ENCODE measurements at places on chromosomes 6 and 20. TPM values are rescaled to one million over a fixed set of nuclear protein-coding genes. Genes with fewer than 3 reads are reported as not detected.

Gene EYA4
- 0.21 TPM for polyA plus RNA-seq

Gene TRIM10
- polyA plus RNA-seq: 6.6 TPM

Gene WFDC10B
- polyA plus RNA-seq: not detected

DNA sequence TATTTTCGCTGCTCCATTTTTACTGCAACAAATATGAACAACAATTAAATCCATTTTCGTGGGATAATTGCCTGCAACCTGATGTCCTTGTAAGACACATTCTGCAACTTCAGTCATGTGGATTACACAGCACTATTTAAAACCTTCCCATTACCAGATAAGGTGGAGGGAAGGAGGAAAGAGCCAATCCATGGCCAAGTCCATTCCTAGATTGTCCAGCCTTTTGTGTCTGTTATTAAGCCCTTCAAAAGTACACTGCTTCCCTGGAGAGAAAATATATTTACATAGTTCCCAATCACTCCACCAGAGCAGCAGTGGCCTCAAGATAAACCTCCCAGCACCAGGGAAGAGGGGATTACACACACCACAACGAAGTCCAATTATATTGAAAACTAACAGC, 347.9 kb downstream of the CDH26 start:
- no peak overlapping the region for H3K27ac ChIP-seq
- no peaks in the 10 kb centered on the region for H3K36me3 ChIP-seq
- no peaks in the 10 kb centered on the region for H3K27me3 ChIP-seq
- no peak overlapping the region for H3K4me3 ChIP-seq

DNA sequence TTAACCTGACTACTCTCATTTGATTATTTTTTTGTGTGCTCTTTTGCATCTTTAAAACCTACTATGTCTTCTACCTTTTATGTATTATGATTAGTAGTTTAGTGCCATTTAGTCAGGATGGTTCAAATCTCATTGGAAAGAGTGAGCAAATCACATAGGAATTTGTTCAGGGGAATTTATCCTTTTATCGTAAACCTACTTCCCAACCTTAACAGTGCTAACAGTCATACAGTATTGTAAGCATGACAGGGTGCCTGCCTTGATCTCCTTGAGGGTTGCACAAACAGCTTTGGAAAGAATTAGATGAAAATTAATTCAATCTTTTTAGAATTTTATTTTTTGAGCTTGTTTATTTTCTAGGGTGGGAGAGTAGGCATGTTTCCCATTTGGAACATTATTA, 18.3 kb downstream of the RNF8 start:
- H3K36me3 ChIP-seq: peaks cover 59% of the 10 kb centered on the region
- no peaks in the 10 kb centered on the region for H3K4me1 ChIP-seq
- no peak for DNase-seq
- H3K4me3 ChIP-seq: no peak overlapping the region

GRCh38 chr20:43917380-43917779, 2.7 kb downstream of the TOX2 start:
- peaks cover 54% of the 10 kb centered on the region for H3K27me3 ChIP-seq
- no peak for DNase-seq
- no peaks in the 10 kb centered on the region for H3K36me3 ChIP-seq
- no peak overlapping the region for H3K27ac ChIP-seq

DNA sequence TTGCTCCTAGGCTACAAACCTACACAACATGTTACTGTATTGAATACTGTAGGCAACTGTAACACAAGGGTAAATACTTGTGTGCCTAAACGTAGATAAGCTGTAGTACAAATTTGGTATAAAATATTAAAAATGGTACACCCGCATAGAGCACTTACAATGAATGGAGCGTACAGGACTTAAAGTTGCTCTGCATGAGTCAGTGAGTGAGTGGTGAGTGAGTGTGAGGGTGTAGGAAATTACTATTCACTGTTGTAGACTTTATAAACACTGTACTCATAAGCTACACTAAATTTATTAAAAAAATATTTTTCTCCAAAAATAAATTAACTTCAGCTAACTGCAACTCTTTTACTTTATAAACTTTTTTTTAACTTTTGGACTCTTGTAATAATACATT, 391.6 kb downstream of the ADGRB3 start:
- H3K36me3 ChIP-seq: no peaks in the 10 kb centered on the region
- no peaks in the 10 kb centered on the region for H3K27me3 ChIP-seq
- no peak for DNase-seq
- H3K27ac ChIP-seq: no peak overlapping the region
- H3K4me3 ChIP-seq: no peak overlapping the region

- no peak for DNase-seq
- H3K27me3 ChIP-seq: peaks cover 3% of the 10 kb centered on the region
- no peaks in the 10 kb centered on the region for H3K4me1 ChIP-seq
- H3K36me3 ChIP-seq: no peaks in the 10 kb centered on the region
- H3K4me3 ChIP-seq: no peak overlapping the region
- no peak overlapping the region for H3K27ac ChIP-seq
Observed at GRCh38 chr6:168557512-168557911, 116.5 kb downstream of the SMOC2 start.

DNA sequence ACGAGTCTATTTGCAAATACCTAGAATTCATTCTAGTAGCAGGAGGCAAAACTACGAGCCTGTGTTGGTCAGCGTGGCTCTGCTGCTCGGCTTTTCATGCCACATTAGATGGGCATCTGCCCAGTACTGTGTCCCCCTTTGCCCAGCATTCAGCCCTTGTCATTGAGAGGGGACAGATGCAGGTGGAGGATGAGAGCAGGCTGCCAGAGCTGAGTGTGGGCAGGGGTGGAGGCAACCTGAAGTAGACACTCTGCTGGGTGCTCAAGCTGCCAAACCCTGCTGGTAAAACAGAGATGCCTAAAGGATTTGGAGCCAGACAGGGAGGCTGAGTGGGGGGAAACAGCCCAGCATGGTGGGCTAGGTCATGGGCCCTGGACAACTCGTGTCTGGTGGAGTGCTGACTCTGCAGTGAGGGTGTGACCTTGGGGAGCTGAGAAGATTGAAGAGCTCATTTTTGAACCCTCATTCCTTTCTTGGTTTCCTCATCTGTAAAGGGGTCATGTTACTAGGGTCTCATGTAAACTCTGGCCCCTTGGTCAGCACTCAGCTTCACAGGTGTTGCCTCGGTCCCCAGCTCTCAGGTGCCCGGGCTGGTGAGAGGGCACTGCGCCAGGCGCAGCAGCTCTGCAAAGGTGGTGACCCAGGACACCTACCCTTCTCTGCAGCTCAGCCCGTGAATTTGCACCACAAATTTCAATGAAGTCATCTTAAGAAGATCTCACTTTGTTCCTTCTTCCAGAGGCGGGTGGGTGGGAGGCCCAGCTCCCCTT, 64.2 kb upstream of the BHLHE23 start:
- H3K4me1 ChIP-seq: no peaks in the 10 kb centered on the region
- H3K4me3 ChIP-seq: no peak overlapping the region
- DNase-seq: no peak

Gene CPXM1
- 28.6 TPM for polyA plus RNA-seq

DNA sequence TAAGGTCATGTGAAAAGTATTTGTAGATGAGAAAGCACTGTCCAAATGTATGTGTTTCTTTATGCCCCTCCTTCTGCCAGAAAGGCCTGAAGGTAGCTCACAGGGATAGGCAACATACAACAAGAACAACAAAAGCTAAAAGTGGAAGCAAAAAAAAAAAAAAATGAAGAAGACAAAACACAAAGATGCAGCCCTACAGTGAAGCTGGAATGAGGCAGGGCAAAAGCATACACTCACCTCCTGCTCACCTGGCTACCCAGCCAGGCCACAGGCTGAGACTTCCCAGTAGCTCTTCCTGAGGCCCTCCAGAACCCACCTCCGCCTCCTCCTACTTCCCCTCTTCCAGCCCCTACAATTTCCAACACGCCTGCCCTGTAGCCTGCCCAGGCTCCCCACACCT, 2.4 kb downstream of the UNC5CL start:
- DNase-seq: no peak
- H3K27ac ChIP-seq: peak overlapping the region; percentile 100
- no peaks in the 10 kb centered on the region for H3K27me3 ChIP-seq
- peaks cover 39% of the 10 kb centered on the region for H3K36me3 ChIP-seq
- peak overlapping the region; percentile 70 for H3K4me3 ChIP-seq

Gene GDAP1L1
- polyA plus RNA-seq: 5.4 TPM

DNA sequence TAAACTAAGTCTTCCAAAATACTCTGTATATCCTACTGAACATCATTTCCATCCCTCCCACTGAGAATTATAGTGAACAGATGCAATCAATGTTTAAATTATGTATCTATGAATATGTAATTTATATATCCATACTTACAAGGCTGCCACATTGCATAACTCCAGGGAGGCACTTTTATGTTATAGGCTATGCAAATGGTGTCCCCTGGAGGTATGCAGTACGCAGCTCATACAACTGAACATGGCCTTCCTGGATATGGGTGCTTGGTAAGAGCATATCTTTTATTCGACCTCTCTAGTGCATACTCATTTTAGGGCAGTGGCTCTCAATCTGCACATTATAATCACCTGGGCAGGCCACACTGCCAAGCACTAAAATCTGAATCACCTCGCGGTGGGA, 127.3 kb downstream of the BANF2 start:
- no peaks in the 10 kb centered on the region for H3K27me3 ChIP-seq
- H3K4me3 ChIP-seq: no peak overlapping the region
- H3K4me1 ChIP-seq: peaks cover 41% of the 10 kb centered on the region
- H3K36me3 ChIP-seq: no peaks in the 10 kb centered on the region
- no peak overlapping the region for H3K27ac ChIP-seq
- DNase-seq: no peak

GRCh38 chr6:151128763-151129370, 110.9 kb upstream of the AKAP12 start:
- H3K4me1 ChIP-seq: peaks cover 14% of the 10 kb centered on the region
- H3K36me3 ChIP-seq: no peaks in the 10 kb centered on the region
- H3K27me3 ChIP-seq: no peaks in the 10 kb centered on the region
- H3K27ac ChIP-seq: no peak overlapping the region
- no peak for DNase-seq

DNA sequence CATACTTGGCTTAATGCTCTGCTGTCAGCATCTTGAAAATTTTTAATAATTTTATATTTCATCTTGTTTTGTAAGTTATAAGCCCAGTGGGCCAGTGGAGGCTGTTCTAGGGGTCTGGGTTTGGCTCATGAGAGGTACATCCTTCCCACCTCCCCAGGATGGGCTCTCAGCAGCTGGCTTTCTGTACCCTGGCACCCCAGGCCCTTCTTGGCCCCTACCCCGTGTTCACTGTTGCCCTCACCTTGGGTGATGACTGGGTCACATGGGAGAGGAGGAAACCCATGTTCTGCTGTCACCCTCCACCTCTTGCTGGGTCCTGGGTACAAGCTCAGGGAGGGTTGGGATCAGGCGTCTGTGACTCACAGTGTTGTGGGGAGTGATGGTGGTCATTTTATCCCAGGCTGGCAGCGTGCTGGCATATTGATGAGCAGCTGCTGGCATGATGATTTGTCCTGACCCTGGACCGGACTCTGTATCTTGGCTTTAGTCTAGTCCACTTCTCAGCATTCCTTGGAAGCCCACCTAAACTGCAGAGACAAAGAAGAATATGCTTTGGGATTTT, 34.6 kb downstream of the SLC16A10 start:
- peak overlapping the region; percentile 83 for H3K27ac ChIP-seq
- no peaks in the 10 kb centered on the region for H3K36me3 ChIP-seq
- peaks cover 21% of the 10 kb centered on the region for H3K4me1 ChIP-seq
- DNase-seq: no peak
- no peak overlapping the region for H3K4me3 ChIP-seq

Gene IPCEF1
- 2.2 TPM for polyA plus RNA-seq

DNA sequence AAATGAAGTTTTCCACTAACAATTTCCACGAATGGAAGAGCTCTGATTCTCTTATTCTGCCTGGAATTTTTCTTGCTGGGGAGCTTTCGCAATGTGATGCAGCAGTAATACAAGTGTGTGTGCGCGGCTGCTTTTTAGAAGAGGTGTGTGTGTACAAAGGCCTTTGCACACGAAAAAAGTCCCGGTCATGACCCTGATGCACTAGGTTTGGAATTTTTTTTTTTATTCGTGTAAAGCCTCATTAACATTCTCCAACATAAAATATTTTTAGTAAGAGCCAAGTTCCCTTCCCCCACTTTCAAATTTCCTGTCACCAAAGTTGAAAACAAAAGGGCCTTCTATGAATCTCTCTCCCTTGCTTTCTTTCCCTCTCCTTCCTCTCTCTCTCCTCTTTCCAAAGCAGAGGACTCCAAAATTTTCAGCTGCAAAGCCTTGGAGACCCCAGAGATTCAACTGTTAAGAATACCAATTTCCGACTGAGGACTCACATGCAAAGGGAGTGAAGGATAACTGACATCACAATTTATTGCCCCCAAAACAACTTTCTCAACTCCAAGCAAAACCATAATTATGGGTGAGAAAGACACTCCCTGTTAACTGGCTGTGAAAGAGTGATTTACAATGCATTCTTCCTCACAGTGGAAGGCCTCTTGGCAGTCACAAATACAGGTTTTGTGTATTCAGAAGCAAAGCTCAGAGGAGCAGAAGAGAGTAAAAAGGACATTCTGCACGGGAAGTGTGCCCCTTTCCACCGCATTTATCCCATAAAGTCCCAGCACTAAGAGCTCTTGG, 421.2 kb upstream of the JARID2 start:
- H3K27me3 ChIP-seq: no peaks in the 10 kb centered on the region
- H3K36me3 ChIP-seq: no peaks in the 10 kb centered on the region
- H3K27ac ChIP-seq: no peak overlapping the region
- DNase-seq: peak; percentile 40
- H3K4me1 ChIP-seq: peaks cover 30% of the 10 kb centered on the region
- no peak overlapping the region for H3K4me3 ChIP-seq

DNA sequence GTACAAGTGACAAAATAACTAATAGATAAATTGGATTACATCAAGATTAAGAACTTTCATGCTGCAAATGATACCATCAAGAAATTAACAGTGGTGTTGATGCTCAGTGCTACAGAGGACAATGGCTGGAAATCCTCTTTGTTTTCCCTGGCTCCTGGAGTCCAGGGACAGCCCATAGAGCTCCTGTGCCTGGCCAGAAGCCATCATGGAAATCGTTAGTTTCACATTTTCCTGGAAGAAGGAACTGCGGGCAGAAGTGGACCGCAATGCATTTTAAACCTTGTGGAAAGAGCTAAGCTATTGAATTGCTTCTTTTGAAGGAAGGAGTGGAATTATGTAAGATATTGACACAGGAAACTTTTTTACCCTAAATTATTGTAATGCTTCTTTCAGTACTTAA, 276.0 kb downstream of the GJA1 start:
- no peak overlapping the region for H3K27ac ChIP-seq
- no peak overlapping the region for H3K4me3 ChIP-seq
- no peaks in the 10 kb centered on the region for H3K36me3 ChIP-seq
- no peaks in the 10 kb centered on the region for H3K4me1 ChIP-seq

Gene TRAPPC3L
- 0.18 TPM for polyA plus RNA-seq

DNA sequence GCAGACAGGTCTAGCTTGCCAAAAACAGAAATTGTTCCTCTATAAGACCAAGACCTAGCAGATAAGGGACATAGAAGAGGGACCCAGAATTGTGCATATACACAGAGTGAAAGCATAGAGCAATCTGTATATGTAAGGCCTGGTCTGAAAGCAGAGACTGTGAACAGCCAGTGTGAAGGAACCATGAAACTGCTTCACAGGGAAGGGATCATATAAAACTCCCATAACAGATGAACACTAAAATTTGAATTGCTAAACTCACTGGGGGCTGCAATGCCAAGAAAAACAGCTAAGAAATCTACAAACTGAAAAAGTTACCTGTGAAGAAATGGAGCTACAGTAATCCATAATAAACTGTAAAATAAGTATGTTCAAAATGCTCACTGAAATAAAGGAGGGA, 7.0 kb downstream of the ZUP1 start:
- H3K4me1 ChIP-seq: peaks cover 3% of the 10 kb centered on the region
- no peak for DNase-seq
- H3K4me3 ChIP-seq: no peak overlapping the region
- peaks cover 9% of the 10 kb centered on the region for H3K36me3 ChIP-seq
- H3K27ac ChIP-seq: no peak overlapping the region

- no peaks in the 10 kb centered on the region for H3K36me3 ChIP-seq
- H3K4me1 ChIP-seq: no peaks in the 10 kb centered on the region
- no peaks in the 10 kb centered on the region for H3K27me3 ChIP-seq
- no peak overlapping the region for H3K4me3 ChIP-seq
Observed at GRCh38 chr20:60213126-60213893, 255.1 kb downstream of the CDH26 start.
